Effector CD4-positive, alpha-beta T cell (primary cell): ENCODE measurements at places on chromosomes 4 and X.

- DNase-seq, result no peak
Observed at GRCh38 chr4:81031796-81032551, 1.5 kb downstream of the BMP3 start.

DNA sequence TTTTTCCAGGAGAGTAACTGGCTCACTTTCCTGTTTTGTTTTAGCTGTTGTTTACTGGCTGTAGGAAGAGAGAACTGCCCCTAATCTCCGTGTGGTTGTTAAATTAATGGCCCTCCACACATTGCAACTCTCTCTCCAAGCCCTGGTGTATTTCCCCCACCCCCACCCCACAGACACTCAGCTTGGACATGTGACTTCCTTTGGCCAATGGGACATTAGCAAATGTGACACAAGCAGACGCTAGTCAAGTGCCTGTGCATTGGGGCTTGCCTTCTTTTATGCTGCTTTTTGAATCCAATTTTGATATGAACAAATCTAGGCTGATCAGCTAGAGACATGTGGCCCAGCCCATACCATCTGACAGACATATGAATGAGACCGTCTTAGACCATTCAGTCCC, 59.6 kb upstream of the TAB3 start:
- DNase-seq, result no peak

- no peak for DNase-seq
Observed at GRCh38 chrX:120015145-120016067, 62.1 kb downstream of the RHOXF2B start.

DNA sequence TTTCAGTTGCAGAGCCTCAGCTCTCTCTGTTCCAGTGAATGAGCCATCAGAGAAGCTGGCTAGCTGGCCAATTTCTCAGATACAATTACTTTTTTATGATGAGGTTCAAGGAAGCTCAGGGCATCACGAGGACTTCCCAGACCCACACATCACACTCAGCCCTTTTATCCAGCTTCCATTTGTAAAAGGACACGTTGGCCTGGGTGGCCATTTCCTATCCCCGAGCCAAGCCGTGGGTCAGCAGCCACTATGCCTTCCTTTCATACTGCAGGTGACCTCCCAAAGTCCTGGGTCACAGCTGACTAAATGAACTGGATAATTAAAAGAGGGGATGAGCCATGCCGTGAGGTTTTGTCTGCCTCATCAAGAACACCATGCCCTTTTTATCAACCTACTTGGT, 236.9 kb upstream of the PPARGC1A start:
- no peak for DNase-seq

- DNase-seq, result no peak
Observed at GRCh38 chr4:109821185-109821584, 5.6 kb downstream of the GAR1 start.

- no peak for DNase-seq
Observed at GRCh38 chr4:179325181-179325580, 1882.9 kb upstream of the AGA start.

GRCh38 chr4:4848540-4848939, 10.9 kb upstream of the MSX1 start:
- no peak for DNase-seq

DNA sequence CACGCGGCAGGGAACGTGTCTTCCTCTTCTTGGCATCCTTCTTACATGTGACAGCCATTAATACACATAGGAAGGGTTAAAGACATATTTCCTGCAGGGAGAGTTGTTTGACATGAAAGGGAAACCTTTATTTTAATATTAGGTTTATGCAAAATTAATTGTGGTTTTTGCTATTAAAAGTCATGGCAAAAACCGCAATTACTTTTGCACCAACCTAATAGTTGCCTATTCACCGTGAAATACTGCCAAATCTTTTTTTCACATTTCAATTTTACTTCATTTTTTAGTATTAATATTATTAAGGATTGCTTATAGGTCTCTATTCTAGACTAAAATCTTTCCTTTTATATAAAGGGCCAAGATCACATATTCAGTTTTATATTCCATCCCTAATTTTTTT, 230.4 kb upstream of the PITX2 start:
- no peak for DNase-seq

GRCh38 chr4:135072553-135072952, 871.0 kb upstream of the PABPC4L start:
- DNase-seq, result no peak

DNA sequence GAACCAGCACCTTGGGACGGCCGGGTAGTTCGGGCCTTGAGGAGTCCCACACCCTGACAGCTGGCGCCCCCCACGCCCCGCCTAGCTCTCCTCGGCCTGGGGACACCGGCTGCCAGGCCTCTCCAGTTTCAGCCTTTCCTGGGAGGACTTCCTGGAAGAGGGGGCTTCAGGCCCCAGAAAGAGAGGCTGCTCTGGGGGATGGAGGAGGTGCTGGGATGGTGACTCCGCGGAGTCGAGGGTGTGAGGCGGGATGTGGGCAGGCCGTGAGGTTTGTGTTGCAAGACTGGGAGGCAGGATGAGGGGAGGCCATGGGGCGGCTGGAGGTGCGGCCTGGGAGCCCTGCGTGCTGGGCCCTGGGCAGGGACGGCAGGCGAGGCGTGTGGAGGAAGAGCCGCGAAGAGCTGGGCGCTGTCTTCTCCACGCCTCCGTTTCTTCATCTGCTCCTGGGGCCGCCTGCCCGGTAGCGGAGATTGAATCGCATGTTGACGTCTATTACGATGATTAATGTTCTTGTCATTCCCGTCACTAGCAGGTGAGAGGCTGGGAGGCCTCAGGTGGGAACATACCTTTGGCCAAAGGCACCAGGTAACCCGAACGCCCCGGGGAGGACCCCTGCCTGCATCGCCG, 918 bp upstream of the FGFRL1 start:
- DNase-seq, result peak; percentile 51

GRCh38 chrX:111695297-111695880, 14.4 kb downstream of the ALG13 start:
- no peak for DNase-seq

GRCh38 chr4:76989391-76990061, 40.0 kb downstream of the SEPTIN11 start:
- DNase-seq, result peak; percentile 50

DNA sequence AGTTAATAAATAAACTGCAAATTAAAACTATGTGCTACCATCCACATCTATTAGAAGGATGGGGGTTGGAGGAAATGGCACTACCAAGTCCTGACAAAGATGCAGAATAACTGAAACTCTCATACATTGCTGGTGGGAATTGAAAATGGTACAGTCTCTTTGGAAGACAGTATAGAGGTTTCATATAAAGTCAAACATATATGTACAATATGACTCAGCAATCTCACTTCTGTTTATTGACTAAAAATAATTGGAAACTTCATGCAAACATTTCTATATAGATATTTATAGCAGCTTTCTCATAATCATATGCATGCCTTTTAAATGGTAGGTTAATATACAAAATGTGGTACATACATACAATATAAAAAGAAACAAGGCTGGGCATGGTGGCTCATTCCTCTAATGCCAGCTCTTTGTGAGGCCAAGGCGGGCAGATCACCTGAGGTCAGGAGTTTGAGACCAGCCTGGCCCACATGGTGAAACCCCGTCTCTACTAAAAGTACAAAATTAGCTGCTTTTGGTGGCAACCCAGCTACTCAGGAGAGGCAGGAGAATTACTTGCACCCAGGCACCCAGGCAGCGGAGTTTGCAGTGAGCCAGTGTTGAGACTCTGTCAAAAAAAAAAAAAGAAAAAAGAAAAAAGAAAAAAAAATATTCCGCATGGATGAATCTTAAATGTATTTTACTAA, 225.0 kb upstream of the CXXC4 start:
- no peak for DNase-seq

- no peak for DNase-seq
Observed at GRCh38 chr4:56791316-56791715, 30.2 kb downstream of the SPINK2 start.

- no peak for DNase-seq
Observed at GRCh38 chr4:37639551-37640285, 46.5 kb downstream of the RELL1 start.

DNA sequence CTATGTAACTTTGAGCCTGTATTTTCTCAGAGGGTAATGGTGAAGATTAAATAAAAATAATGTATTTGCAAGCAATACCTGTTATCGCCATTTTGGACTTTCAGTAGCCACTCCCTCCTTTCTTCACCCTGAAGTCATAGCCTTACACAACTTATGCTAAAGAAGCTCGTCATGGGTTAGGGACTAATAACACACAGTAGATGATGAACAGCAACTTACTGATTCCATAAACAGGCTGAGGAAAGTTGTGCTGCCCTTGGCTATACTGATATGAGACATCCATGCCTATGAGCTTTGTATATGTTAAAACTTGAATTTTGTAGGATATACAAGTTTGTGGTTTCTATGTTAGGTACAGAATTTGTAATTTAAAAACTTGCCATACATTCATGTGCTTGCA, 31.7 kb upstream of the EIF1AX start:
- no peak for DNase-seq
